Stimulated activated CD4-positive, alpha-beta T cell treated with anti-CD3 and anti-CD28 coated beads, TNF-alpha, amount 100 ng/mL, for 4 hours (primary cell): ENCODE measurements at places on chromosomes 2 and 18.
A peak's percentile ranks its signal among the peaks of the same experiment; 100 is the strongest.

DNA sequence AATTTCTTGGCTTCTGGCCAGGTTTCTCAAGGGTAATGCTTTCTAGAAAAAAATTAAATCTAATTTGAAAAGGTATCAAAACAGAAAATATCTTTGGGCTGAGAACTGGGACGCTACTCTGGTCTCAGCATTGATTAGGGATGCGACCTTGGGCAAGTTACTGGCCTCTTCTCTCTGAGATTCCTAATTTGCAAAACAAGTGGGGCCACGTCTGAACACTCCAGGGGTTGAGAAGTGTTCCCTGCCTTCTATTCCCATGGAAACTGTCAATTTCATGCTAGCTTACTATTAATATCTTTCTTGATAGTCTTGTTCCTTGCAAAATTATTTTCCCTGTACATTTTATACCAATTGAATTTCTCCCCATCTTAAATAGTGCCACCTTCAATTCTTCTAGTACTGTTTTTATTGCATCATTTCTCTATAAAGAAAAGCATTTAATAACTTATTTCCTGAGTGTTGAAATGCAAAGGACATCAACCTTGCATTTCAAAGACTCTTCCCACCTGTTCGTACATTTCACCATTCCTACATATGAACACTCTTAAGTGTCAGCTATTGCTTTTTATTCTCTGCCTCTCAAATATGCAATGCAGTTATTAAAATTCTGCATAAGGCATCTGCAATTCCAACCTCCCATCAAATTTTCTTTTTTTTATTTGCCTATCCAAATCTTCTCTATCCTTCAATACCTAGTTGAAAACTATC lies 118.3 kb upstream of the DSEL start:
- DNase-seq, result no peak

GRCh38 chr18:26417190-26417589 lies 131.2 kb downstream of the KCTD1 start:
- DNase-seq, result no peak

- DNase-seq, result no peak
Observed at GRCh38 chr2:18645315-18645714, 55.9 kb upstream of the NT5C1B start.

- no peak for DNase-seq
Observed at GRCh38 chr2:129375632-129376425, 603.6 kb upstream of the RAB6C start.

DNA sequence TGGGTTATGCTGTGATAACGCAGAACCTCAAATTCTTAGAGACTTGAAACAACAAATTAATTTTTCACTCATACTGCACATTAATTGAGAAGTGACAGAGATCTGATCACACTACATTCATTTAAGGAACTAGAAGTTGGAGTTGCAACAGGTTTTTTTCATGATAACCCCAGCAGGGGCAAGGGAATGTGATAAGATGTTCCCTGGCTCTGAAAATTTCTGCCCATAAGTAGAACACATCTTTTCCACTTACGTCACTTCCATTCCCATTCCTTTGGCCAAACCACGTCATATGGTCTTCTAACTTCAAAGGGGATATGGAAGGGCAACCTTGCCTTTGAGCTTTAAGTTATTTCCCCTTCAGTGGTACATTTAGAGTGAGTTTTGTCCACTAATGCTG lies 29.7 kb upstream of the PSME4 start:
- no peak for DNase-seq

GRCh38 chr2:8680822-8681760 lies 765 bp upstream of the ID2 start:
- peak; percentile 67 for DNase-seq

GRCh38 chr2:162840598-162841246 lies 2.2 kb upstream of the KCNH7 start:
- no peak for DNase-seq

DNA sequence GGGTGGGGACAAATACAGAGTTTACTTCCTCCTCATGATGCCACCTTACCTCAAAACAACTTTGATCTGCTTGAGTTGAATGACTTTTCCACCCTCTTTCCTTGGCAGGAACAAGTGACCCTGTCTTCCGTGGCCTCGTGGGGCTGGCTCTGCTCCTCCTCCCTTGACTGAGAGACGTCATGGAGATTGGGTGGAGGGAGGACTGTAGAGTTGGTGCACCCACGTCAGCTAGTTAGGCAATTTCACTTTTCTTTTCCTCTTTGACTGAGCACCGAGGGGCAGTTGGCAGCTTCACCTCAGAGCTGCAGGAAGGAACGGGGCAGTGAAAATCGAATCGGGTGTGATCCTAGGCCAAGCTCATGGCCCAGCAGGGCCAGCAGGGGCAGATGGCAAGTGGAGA lies at the start of gene SP140:
Gene SP140, plus strand, starts transcription at position 251 of the 400 bp plus-strand sequence. Its CDS starts 109 bp downstream, at position 360.
- DNase-seq, result peak; percentile 70

DNA sequence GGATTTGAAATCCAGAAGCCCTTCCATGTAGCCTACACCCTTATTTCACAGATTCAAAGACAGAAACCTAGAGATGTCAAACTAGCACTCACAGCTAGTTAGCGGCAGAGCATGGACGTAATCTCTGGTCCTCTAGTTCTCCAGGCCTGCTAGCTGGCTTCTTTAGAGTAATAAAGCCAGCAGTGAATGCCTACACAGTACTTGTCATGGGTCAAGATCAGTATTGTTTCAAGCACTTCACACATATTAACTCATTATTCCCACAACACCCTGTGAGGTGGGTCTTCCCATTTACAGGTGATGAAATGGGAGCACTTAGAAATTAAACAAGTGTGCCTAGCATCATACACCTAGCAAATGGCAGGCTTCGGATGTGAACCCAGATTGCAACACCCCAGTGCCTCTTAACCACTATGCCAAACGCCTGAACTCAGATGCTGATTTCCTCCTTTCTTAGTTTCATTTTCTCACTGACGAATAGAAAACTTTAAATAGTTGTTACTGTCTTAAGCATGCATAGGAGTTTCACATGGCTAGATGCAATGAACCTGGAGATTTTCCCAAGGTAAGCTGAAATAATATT lies 14.5 kb upstream of the ZBTB14 start:
- DNase-seq, result no peak

- no peak for DNase-seq
Observed at GRCh38 chr2:231602859-231603467, 10.3 kb downstream of the TEX44 start.

DNA sequence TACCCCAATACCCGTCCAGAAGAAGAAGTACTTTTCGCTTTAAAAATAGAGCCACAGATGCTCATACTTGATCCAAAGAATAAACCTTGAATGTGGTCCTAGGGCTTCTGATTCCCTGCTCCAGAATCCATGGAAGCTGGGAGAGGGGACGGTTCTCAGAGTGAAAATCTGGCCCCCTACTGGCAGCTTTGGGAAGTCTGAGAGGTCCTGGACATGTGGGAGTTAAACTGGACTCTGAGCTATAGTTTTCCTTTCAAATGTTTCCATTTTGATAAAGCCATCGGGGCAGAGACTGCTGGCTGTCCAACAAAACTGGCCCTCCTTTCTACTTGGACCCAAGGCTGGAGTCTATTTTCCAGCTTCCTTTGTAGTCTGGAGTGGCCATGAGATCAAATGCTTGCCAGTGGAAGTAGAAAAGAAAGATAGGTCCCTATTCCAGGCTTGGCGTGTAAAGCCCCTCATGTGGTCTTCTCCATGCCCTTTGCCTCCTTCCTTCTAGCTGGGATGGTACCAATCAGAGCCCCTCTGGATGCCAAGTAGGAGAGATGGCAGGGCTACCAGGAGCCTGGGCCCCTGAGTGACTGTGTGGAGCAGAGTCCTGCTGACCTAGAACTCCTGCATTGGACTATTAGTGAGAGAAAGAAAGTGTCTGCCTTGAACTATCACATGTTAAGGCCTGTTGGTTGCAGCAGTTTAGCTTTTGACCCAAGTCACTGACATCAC lies 37.7 kb upstream of the TBC1D8 start:
- DNase-seq, result no peak

GRCh38 chr2:29879456-29879855 lies 41.9 kb downstream of the ALK start:
- no peak for DNase-seq

GRCh38 chr18:75530118-75530517 lies 102.6 kb upstream of the SMIM21 start:
- DNase-seq, result no peak

- DNase-seq, result no peak
Observed at GRCh38 chr2:28280619-28281018, 112.0 kb upstream of the FOSL2 start.

DNA sequence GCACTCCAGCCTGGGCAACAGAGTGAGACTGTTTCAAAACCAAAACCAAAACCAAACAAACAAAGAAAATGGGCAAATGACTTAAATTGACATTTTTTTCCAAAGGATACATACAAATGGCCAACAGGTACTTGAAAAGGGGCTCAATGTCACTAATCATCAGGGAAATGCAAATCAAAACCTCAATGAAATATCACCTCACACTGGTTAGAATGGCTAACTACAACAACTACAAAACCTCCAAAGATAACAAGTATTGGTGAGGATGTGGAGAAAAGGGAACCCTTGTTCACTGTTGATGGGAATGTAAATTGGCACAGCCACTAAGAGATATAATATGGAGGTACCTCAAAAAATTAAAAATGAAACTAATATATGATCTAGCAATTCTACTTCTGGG lies 213.2 kb upstream of the HS6ST1 start:
- DNase-seq, result no peak

DNA sequence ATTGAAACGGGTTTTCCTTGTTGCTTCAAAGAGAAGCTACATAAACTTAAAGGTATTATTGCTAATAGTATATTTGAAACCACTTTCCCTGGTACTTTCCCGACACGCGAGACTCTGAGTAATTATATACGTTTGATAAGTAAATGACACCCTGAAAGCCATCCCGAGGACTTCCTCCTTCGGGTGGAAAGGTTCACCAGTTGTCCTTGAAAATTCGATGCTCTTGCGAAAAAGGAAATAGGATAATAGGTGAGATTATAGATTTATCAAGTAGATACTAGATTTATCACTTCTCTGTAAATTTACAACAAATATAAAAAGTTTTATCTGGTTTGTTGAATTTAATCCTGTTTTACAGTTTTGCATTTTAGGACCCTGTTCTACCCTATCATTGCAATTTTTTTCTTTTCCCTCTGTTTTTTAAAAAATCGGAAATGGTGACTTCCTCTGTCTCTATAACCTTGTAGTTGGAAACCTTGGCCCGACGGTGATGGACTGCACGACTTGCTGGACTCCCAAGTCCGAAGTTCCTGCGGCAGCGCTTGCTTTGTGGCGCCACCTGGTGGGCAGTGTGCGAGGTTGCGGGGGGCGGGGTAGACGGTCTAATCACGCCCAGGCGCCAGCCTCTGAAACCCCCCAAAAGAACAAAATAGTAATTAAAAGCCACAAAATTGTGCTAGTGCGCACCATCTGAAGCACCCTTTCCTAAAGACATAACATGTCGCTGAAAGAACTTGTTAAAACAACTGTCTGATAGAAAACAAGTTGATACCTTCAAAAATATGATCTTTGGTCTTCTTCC lies 972 bp upstream of the DLX2 start:
- DNase-seq, result no peak

DNA sequence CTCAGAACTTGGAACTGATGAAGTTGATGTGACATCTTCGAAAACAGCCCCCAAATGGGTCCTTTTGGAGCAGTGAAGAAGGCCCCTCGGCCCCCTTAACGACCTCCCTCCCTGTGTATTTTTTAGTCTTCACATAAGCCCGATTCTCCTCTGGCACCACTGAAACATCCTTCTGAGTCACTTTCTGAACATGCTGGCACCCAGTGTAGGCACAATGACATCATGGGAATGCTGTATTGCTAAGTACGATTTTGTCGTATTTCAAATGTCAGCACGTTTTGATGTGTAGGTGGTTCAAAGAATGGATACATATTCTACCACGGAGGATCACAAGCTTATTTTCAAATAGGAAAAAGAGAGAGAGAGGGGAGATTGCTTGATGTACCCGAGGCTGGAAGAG lies 111.7 kb upstream of the RIOK3 start:
- DNase-seq, result no peak

GRCh38 chr2:208142925-208143799 lies 2.8 kb downstream of the CRYGB start:
- DNase-seq, result no peak

DNA sequence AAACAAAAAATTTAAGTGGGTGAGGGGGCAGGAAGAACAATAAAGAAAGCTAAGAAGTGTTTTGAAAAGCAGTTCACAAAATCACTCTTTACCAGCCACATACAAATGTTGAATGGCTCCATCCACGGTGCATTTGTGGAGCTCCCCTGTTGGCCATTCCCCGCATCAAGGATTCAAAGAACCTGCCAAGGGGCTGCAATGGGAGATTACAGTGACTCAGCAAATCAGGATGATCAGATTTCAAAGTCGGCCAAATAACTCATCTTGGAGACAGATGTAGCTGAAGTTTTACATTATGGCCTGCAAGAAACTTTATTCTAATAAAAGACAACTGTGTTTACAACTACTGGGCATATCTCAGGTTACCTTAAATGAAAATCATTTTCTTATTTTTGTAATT lies 26.9 kb downstream of the COL4A3 start:
- DNase-seq, result no peak

GRCh38 chr2:231348704-231349373 lies 46.7 kb upstream of the B3GNT7 start:
- DNase-seq, result no peak

GRCh38 chr2:168626647-168627046 lies 170.6 kb downstream of the CERS6 start:
- DNase-seq, result no peak

GRCh38 chr2:233256048-233256447 lies 4.6 kb downstream of the ATG16L1 start:
- DNase-seq, result no peak

DNA sequence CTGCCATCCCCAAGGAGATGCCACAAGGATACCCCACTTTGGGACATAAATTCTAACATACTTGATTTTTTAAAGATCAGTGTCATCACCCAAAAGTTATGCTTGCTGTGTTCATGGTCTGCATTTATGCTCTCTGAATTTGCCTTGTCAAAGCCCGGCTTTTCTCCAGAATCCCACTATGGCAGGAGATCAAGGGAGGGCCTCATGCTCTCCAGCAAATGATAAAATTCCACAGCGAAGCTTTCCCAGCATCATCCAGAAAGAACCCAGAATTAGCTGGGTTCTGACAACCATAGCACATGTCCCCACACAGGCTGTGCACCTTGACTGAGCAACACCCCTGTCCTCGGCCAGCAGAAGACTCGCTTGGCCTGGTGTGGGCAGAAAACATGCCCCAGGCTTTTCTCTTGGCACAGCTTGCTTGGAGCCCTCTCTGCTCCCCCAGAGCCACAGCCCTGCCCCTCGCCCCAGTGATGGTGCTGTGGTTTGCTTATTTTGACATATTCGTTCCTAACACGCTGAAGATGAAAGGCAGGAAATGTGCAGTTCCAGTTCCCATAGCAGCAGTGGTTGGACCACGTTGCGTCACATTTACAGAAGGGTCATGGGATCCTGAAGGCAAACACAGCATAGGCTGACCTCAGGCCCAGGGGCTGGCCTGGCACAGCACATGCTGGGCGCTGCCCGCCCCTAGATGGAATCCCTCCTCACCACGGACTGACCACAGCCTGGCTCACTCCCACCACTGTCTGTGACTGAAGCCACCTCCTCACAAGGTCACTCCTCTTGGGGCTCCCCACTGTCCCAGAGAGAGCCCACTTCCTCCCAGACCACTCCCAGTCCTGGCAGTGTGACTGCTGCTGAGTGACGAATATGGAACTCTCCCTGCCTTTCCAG lies 14.1 kb upstream of the CHRNA1 start:
- DNase-seq, result no peak
